Hepatocyte (in vitro differentiated cells): ENCODE measurements at places on chromosomes 3 and 15.

- H3K27ac ChIP-seq = no peak overlapping the region
- H3K36me3 ChIP-seq = no peaks in the 10 kb centered on the region
- no peak for DNase-seq
- no peak overlapping the region for H3K4me3 ChIP-seq
- no peaks in the 10 kb centered on the region for H3K4me1 ChIP-seq
These were observed 19.3 kb downstream of the DUOX1 start for GRCh38 chr15:45149060-45149459.

DNA sequence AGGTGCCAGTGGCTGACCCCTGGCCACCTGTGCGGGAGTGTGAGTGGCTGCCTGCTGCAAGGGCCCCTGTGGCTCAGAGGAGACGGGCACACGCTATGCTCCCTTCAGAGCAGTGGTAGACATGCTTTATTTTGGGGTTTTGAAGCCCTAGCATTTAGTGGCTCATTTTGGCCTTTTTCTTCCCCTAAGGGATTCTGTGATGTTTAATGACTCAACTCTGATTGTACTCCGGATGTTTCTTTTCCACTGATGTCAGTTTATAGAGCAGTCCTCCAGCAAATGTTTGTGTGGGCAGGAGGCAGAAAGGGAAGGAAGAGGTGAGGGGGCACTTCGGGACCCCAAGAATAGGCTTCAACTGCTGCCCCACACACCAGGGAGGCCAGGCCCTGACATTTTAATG lies 288.9 kb upstream of the C2CD4B start:
- H3K27ac ChIP-seq = peak overlapping the region; percentile 56
- H3K4me3 ChIP-seq = no peak overlapping the region
- H3K27me3 ChIP-seq = no peaks in the 10 kb centered on the region
- no peaks in the 10 kb centered on the region for H3K36me3 ChIP-seq

- H3K36me3 ChIP-seq = no peaks in the 10 kb centered on the region
- no peaks in the 10 kb centered on the region for H3K27me3 ChIP-seq
- no peak for DNase-seq
- H3K27ac ChIP-seq = no peak overlapping the region
- H3K4me1 ChIP-seq = peaks cover 6% of the 10 kb centered on the region
These were observed 85.9 kb upstream of the FNDC3B start for GRCh38 chr3:171953301-171954022.

- no peaks in the 10 kb centered on the region for H3K27me3 ChIP-seq
- H3K36me3 ChIP-seq = no peaks in the 10 kb centered on the region
- H3K27ac ChIP-seq = no peak overlapping the region
- H3K4me3 ChIP-seq = no peak overlapping the region
- DNase-seq = no peak
- H3K4me1 ChIP-seq = no peaks in the 10 kb centered on the region
These were observed 49.6 kb downstream of the CEMIP start for GRCh38 chr15:80828796-80829195.

DNA sequence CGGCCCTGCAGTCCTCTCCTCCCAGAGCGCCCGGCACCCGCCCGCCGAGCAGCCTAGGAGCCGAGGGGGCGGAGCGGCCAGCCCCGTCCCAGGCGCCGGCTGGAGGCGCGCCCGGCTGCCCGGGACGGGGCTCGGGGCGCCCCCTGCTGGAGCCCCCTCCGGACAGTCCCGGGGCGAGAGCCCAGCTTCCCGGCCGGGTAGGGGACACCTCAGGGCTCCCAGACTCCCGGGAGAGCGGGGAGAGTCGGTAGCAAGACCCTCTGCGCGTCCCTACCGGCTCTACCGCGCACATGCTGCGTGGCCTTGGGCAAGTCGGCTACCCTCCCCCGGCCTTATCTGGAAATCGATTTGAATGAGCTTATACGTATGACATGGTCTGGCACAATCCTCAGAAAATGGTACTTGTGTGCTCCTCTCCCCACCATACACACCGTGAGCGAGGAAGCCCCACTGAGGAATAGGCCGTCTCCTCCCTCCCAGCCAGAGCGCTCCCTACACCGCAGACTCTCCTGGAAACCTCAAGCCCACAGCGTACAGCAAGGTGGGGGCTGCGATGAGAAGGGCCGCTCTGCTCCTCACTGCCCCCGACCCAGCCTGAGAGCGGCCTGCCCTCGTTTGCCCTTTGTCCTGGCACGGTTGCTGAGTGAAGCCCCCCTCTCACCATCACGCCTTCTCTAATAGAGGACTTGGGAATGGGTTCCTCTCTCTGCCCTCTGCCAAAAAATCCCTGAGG lies at the start of gene DAPK2:
DAPK2 (minus strand) TSS at position 65 of the 733 bp plus-strand sequence. CDS start 6,224 bp downstream, outside the sequence.
- peak within 1 kb of the TSS; percentile 60 for H3K4me3 ChIP-seq
- H3K36me3 ChIP-seq = no peaks in the 10 kb centered on the region
- peaks cover 18% of the 10 kb centered on the region for H3K4me1 ChIP-seq
